ENCODE measurements at places on chromosomes 5 and 9. TPM values are rescaled to one million over a fixed set of nuclear protein-coding genes. Genes with fewer than 3 reads are reported as not detected.
A peak's percentile ranks its signal among the peaks of the same experiment; 100 is the strongest.

Gene CLPTM1L
- total RNA-seq: 278 TPM

GRCh38 chr5:168679515-168679920 is 100.3 kb upstream of the PANK3 start:
- DNase-seq: peak; percentile 64

DNA sequence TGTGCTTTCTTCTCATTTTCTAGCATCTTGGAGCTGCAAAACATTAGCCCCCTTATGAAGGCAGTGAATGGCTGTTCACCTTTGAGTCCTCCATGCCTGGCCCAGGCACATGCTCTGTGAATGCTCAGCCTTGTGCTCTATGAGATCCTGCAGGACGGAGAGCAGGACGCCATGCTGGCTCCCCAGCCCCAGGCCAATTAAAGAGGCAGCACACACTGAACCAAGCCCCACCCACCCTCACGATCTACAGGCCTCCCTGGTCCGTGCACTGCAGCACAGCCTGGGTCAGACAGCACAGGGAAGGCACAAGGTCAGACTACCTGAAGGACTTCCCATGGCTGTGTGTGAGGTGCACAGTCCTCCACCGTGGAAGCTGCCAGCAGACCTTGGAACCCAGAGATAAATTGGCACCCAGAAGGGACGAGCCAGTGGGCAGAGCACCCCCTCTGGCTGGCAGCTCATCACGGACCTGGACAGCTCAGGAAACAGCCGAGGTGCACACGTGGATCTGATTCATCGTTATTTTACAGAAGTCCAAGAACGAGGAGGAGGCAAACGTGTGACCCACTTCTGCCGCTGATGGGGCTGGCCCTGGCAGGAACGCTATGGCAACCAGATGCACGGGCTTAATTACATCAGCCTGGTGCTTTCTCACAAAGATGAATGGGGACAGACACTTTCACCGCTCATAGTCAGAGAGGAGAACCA is 59.5 kb downstream of the OLFM1 start:
- no peak for DNase-seq

DNA sequence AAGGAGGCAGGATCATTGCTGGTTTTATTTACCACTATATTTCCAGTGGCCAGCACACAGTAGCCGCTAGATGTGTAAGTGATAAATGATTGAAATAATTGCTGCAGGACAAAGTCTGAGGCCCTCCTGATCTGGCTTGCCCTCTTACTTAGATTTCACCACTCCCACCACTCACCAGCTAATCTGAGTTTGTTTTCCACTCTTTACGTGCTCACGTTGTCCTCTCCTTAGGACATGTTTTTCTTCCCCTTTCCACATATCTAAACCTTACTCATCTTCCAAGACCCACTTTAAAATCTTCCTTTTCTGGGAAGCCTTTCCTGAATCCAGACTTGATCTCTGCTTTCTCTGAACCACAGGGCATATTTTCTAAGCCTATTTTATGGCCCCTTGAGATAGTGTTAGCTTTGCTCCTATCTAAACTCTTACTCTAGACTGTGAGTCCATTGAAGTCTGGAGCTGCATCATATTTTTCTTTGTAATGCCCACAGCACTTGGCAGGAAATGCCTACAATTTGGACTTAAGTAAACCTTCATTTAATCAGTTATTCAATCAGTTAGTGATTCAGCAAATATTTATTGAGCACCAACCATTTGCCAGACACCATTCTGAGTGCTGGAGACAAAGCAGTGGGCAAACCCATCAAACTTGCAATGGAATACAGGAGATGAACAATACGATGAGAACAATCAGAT is 2.4 kb downstream of the TLR4 start:
- no peak for DNase-seq
